ENCODE measurements at places on chromosomes 1 and 21.

GRCh38 chr1:87867626-87868025, 538.9 kb downstream of the LMO4 start:
- DNase-seq: no peak

- no peak for DNase-seq
Observed at GRCh38 chr1:156755527-156755950, 4.1 kb upstream of the HDGF start.

DNA sequence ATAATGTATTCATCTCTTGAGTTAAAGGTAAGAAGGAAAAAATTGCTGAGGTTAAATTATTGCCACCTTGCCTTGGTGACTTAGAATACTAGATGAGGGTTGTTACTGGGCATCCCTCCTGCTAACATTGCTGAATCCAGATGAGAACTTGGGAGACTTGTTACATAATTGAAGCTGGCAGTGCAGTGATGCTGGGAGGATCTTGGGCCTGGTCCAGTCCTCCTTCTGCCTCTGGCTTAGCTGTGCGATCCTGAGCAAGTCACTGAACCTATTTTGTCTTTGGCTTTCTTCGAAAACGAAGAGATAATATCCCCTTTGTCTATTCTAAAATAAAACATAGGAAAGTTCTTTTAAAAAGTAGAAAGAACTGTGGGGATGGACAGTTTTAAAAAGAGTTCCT, 244.9 kb upstream of the NRIP1 start:
- DNase-seq: no peak

GRCh38 chr1:156004843-156005584, 15.7 kb downstream of the SSR2 start:
- no peak for DNase-seq

GRCh38 chr1:42958488-42959319, at the start of gene SLC2A1:
Gene SLC2A1 (minus strand): TSS chr1:42958868. CDS start chr1:42958651, 217 bp downstream.
- peak; percentile 97 for DNase-seq

DNA sequence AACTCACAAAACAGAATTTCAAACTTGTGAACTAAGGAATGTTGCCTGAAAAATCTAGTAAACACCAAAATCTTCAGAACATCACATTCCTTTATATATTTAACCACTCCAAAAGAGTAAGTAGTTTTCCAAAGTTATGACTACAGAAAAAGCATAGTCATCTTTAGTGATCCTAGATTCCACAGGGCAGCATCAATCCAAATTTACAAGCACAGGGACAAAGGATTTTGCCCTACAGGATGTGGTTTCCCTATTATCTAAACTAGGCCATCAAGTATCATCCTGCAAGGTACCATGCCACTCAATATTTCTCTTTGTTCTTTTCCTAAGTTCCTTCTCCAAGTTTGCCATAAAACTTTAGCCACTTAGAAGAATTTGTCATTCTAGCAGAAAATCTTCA, 33.0 kb downstream of the COP1 start:
- no peak for DNase-seq

- DNase-seq: no peak
Observed at GRCh38 chr1:21313203-21313885, 23.1 kb upstream of the ECE1 start.

GRCh38 chr1:109115685-109116084, 1.8 kb downstream of the ELAPOR1 start:
- DNase-seq: peak; percentile 37

DNA sequence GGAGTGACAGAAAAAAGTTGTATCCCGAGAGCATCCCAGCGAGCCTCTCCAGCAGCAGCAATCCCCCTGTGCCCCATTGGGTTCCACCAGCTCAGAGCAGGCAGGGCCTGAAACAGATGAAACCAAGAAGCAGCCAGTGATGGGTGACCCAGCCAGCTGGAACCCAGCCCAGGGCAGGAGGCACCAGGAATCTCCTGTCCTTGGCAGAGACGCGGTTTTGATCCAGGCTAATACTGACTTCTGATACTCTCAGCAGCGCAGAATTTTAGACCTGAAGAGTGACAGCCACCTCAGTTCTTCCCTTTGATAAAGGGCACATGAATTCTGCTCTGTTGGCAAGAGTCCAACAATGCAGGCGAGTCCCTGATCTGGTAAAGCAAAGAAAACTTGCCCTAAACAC, 11.4 kb upstream of the OLIG1 start:
- no peak for DNase-seq

DNA sequence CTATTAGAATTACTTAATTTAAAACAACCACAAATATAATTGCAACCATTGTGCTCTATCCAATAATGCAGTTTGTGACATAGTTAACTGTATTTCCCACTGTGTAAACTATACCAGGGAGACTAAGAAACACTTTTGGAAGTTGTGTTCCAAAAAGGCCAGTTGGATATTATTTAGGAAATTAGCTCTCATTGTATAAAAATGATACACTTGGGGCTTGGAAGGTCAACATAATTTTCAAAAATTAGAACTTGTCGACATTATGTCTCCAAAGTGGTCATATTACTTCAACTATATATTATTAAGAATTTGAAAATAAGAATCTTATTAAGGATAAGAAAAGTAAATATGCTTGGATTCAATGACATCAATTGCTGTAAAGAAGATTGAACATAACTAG, 876.6 kb downstream of the MRPL39 start:
- DNase-seq: no peak

- no peak for DNase-seq
Observed at GRCh38 chr1:208238710-208239472, 5.3 kb downstream of the PLXNA2 start.

- no peak for DNase-seq
Observed at GRCh38 chr1:224057461-224058199, 56.3 kb upstream of the FBXO28 start.

DNA sequence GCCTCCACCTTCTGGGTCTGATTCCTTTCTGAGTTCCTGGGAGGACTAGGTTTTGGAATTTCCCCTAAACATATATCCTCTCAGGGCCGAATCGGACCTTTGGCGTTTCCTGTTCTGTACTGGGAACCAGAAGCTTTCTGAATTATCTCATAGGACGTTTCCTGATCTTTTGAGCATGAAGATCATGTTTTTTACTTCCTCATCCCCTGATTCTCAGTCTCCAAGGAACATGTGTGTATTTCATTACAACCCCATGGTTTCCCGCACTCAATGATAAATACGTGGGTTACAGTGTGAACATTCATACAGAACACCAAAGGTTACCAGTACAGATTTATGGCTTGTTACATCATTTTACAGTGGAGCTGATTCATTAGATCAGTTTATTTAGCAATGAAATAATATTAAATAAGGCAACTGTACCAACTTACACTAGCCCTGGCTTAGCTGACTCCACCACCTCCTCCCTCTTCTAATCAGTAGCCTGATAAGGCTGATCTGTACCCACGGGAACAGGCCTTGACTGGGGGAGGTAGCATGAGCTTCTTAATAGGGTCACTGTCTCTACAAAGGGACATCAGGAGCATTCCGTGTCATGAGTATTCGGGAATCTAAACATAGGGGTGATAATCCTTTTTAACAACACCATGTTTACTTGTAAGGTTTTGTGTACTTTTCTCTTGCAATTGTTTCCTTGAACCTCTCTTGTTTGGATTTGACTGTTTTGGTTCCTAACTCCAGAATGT, 57.8 kb upstream of the ERRFI1 start:
- DNase-seq: no peak

DNA sequence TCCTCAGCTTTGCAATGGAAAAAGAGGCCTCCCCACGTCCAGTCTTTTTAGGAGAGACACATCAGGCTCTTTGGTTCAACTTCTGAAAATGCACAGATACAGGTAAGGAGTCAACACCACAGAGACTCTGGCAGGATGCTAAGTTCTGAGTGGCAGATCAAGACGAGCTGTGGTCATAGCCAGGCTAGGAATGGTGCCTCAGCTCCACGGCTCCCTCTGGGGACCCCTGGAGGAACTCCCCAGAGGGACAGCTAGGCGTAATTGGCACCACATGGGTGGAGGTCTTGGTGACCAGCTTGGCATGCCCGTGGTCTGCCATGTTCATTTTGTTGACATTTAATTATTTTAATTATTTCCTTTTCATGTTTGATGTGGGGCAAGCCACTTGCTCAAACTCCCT, 206.1 kb downstream of the KAZN start:
- DNase-seq: no peak

DNA sequence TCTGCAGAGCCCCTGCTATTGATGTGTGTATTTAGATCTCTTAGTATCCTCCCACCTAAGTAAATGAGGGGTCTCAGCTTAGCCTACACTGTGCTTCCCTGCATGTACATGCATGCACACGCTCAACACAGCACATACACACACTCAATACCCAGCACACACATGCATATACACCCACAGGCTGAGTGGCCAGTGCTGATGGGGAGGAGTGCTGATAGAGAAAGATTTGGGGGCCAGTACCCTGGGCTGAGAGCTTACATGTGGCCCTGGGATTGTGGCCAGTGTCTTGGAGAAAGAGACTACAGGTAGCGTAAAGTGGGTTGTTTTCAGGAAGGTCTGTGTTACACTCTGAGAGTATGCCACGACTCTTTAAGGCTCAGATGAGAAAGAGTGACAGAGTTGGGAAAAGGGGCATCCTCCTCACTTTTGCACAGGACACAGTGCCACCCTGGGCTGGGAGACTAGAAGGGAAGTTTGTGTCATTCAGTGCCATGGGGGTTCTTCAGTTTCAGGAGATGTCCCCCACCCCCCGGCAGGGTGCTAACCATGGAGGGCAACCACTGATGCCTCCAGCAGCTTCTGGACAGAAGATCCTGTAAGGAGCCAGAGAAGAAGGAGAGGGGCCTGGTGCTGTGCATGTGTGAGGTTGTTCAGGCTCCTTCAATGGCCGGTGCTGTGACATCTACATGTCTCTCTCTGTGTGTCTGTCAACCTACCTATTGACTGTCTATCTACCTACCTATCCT, 166.8 kb downstream of the RHOU start:
- no peak for DNase-seq

- no peak for DNase-seq
Observed at GRCh38 chr1:174160109-174160473, 771 bp downstream of the RABGAP1L start.

GRCh38 chr1:226550672-226551041, 2.1 kb downstream of the STUM start:
- DNase-seq: no peak

DNA sequence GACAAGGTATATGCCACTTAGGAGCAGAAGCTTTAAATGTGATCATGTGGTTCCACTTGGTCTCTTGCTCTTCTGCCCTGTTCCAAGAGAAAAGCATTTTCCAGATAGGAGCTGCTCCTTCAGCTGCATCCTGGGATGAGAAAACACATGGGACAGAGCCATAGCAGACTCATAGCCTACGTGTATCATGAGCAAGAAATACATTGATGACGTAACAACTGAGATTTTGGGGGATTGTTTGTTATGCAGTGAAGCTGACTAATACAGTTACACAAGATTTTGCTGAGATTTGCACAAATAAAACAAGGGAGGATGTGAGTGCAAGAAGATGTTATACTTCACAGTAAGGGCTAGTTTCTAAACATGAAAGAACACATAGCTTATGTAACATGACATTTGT, 36.0 kb upstream of the IRF2BP2 start:
- no peak for DNase-seq

- no peak for DNase-seq
Observed at GRCh38 chr1:46613661-46614603, 2.7 kb downstream of the MOB3C start.

GRCh38 chr1:143720087-143721023, 251.4 kb downstream of the FAM72C start:
- no peak for DNase-seq

- no peak for DNase-seq
Observed at GRCh38 chr1:71350330-71350729, 269.5 kb upstream of the ZRANB2 start.

GRCh38 chr1:6108937-6109614, 63.4 kb downstream of the KCNAB2 start:
- peak; percentile 55 for DNase-seq

GRCh38 chr1:39900662-39901463, 854 bp downstream of the MYCL start:
- DNase-seq: peak; percentile 36

- no peak for DNase-seq
Observed at GRCh38 chr1:201938440-201939035, 7.8 kb downstream of the LMOD1 start.

DNA sequence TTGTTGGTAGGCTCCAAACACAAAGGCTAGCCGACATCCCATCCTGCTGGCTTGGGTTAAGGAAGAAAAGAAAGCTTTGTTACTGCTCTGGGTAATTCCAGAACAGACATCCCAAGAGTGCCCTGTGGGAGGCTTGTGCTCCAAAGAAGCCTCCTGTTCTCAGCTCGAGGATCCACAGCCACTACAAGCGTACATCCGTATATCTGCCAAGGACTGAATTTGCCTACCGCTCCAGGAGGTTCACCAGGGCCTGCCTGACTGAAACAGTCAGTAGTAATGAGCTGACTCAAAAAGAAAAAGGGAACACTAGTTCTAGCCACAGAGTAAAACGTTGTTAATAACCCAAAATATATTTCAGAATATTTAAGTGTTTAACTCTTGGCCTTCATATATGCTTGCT, 24.8 kb upstream of the MUTYH start:
- no peak for DNase-seq

- no peak for DNase-seq
Observed at GRCh38 chr1:25628741-25629421, 12.3 kb downstream of the MAN1C1 start.

DNA sequence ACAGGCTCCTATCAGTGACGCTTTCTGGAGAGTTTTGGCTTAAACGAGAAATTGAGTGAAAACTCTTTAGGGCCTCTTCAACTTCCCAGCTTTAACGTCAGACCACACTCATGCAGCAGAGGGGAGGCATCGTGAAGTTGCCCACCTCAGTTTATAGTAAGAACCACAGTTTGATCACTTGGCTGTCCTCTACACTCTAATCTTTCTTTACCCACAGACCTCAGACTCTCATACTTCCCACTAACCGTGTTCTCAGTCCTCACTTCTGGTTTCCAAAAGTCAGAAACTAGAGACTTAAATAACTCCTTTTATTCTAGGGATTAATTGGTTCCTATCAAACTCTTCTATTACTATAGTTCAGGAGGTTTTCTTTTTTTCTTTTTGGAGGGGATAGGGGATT, 302.2 kb downstream of the NTNG1 start:
- no peak for DNase-seq

DNA sequence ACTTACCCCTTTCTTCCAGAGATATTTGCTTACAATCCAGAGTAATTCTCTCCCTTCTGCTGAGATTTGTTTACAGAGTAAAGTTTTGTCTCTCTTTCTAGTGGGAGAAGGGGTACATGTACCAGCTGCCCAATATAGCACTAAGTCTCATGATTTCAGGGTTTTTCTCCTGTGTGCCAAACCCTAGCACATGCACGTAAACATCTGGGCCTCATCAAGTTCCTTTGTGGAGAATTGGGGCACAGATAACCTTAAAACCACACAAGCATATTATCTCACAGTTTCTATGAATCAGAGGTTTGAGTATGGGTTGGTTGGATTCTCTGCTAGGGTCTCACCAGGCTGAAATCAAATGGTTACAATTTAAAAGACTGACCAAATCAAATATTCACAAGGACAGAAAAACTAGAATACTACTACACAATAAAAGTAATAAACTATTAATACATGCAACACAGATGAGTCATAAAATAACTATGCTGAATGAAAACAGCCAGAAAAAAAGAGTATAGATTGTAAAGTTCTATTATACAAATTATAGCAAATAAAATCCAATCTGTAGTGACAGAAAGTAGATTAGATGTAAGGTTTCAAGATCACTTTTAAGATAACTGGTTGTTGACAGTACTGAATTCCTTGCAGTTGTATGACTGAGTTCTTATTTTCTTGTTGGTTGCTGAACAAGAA, 347.4 kb upstream of the PTBP2 start:
- DNase-seq: no peak
